ENCODE measurements at places on chromosomes 1 and 21.

GRCh38 chr1:74952786-74953185 is 181.4 kb upstream of the LHX8 start:
- DNase-seq, result no peak

GRCh38 chr1:15958793-15959192 is 17.1 kb downstream of the ZBTB17 start:
- DNase-seq, result no peak

DNA sequence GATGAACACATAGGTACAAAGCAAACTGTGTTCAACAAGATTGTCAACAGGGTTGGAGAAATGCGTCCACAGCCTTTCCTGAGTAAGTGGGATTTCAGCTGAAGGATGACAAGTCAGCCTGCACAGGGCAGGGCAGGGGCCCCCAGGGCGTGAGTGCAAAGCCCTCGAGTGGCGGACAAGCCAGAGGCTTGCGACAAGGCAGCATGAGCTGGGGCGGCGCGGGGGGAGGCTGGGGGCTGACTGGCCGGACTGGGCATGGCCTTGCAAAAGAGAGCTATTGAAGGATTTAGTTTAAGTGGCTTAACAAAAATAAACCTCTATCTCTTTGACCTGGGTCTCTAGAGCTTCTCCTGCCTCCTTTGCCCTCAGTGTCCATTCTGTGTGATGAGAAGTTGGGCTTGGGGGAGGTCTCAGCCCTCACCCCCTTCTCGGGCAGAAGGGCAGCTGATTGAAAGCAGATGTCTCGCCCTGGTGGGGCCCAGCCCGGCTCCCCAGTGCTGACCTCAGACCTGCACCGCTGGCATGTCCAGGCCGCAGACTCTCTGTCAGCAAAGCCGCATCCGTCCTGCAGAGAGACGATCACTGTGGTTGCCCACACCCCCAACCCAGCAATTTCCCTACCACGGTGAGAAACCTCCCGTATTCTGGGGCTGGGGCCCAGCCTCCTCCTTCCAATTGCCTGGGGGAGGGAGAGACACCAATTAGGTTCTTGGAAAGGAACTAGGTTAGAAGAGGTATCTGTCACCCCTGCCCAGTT is 24.3 kb upstream of the EPS8L3 start:
- no peak for DNase-seq

DNA sequence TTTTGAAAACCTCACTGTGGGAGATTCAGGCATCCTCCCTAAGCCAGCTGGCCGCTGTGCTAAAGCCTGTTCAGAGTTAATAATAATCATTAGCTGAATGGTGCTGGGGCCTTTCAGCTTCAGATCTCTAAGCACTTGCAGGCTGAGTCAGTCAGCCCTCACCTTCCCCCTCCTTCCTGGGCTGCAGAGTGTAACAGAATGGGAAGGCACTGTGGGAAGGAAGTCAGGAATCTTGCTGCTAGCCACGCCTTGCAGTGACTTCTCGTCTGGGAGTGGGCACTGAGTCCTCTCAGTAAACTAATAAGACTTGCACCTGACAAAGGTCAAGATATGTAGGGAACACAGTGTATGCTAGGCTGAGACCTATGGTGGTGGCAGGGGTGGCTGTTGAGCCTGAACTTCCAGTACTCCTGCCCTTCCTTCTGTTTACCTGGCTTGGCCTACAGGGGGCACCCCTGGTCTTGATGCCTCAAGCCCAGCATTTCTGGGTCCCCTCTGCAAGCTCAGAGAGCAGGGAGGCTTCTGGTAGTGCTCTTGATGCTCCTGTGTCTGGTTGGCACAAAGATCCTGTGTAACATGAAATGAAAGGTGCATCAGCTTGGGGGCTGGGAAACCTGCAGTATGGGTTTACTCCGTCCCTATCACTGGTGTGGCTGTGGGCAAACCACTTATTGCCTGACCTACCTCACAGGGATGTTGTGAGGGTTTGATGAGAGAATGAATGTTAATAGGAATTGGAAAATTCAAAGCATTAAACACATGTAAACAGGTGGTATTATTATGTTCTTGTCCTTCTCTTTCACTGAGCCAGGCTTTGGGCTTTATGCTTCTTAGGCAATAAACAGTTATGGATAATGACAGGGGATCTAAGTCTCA is 6.0 kb downstream of the CYB561D1 start:
- no peak for DNase-seq

GRCh38 chr1:68454534-68454933 is 4.8 kb upstream of the RPE65 start:
- no peak for DNase-seq

GRCh38 chr1:183069562-183070216 is 46.5 kb downstream of the LAMC1 start:
- DNase-seq, result no peak

DNA sequence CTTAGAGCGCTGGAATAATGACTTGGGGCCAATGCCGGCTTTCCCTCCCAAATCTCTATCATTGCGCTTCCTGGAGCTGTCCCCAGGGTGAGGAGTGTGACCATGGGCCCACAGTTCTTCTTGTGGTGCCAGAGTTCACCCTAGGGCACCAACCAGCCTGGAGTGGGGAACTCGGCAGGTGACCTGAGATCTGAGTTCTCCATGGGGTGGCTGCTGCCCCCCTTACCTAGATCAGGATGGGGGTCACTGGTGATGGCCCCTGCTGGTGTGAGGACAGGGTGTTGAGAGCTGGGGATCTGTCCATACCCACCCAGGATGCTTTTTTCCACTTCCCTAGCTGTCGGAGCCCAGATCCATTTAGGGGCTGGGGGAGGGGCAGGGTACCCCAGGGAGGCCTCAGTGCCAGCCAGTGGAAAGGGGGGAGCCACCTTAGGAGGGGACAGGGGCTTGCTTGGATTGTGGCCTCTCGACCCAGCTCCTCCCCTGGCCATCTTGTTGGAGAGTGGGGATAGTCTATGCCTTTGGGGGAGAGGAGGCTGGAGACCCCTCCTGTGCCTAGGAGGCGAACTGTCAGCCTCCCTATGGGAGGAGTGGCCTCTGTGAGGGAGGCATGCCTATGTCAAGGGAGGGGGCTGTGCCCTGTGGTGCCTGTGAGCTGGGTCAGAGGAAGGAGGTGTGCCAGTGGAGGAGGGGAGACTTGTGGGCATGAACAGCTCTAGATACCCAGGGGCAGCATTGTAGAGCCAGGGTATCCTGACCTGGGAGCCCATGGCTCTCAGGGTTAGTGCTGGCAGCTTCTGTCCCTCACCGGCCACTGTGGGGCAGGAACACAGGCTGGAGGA is 1.7 kb downstream of the FOXO6 start:
- DNase-seq, result no peak

- no peak for DNase-seq
Observed at GRCh38 chr1:30929944-30930525, 21.5 kb upstream of the SDC3 start.

DNA sequence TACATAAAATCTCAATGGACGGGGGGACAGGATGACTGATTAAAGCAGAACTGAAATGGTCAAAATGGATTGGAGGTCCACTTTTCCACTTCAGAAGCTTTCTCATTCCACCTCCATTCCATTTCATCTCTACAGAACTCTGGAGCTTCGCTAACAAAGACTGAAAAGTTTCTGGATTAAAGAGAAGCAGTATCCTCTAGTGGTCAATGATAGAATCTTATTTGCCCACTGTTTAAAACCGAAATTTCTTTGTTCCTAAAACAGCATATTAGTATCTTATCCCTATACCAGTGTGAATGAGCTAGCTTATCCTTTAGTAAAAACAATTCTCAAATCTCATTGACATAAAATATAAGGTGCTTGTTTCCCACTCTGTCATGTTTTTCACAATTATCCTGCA is 890.6 kb downstream of the KCNT2 start:
- no peak for DNase-seq

All from activated gamma-delta T cell (primary cell).